ENCODE measurements at places on chromosomes 12 and 14.

DNA sequence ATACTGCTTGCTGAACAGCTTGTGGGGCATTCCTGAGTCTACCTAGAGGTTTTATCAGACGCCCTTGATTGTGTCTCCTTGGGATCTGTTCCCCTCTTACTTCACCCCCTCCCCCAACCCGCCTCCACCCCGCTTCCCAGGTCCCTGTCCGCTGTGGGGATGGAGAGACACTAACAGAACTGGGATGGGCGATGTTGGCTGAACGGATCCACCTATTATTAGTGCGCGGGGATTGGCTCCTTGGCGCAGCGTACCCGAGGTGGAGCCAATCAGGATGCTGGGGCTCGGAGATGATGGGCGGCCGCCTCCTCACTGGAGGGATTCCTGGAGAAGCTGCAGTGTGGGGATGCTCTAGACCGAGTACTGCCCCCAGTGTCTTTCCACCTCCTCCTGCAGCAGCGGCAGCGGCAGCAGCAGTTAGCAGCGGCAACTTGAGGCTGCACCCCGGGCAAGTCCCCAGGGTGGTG, at the start of gene SYT1:
SYT1 (plus strand) TSS at position 372 of the 467 bp plus-strand sequence.
- DNase-seq, result no peak

DNA sequence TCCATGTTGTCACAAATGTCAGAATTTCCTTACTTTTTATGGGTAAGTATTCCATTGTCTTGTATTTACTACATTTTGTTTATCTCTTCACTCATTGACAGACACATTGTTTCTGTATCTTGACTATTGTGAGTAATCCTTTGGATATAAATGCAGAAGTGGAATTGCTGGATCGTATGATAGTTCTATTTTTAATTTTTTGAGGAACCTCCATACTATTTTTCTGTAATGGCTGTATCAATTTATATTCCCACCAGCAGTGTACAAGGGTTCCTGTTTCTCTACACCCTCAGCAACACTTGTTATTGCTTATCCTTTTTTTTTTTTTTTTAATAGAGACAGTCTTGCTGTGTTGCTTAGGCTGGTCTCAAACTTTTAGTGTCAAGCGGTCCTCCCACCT, 3.5 kb upstream of the KICS2 start:
- no peak for DNase-seq

GRCh38 chr14:33851366-33851765, 99.5 kb downstream of the EGLN3 start:
- no peak for DNase-seq

- no peak for DNase-seq
These were observed 89.1 kb downstream of the TTC7B start for GRCh38 chr14:90727082-90727481.

- peak; percentile 17 for DNase-seq
These were observed 225.2 kb downstream of the FUT8 start for GRCh38 chr14:65637780-65638179.

DNA sequence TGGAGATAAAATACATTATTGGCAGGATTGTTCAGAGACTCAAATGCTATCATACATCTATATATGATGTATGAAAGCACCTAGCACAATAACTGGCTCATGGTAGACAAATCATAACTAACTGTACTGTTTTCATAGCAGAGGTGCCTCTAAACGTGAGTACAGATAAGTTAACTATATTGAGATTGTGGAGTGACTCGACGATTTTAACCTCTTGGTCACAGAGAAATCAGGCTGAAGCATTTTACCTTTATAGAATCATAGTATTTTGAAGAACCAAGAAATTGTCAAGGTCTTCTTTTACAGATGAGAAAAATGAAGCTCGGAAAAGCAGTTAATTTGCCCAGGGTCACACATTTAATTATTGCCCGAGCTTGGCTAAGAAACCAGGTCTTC, 666 bp upstream of the DERA start:
- no peak for DNase-seq

DNA sequence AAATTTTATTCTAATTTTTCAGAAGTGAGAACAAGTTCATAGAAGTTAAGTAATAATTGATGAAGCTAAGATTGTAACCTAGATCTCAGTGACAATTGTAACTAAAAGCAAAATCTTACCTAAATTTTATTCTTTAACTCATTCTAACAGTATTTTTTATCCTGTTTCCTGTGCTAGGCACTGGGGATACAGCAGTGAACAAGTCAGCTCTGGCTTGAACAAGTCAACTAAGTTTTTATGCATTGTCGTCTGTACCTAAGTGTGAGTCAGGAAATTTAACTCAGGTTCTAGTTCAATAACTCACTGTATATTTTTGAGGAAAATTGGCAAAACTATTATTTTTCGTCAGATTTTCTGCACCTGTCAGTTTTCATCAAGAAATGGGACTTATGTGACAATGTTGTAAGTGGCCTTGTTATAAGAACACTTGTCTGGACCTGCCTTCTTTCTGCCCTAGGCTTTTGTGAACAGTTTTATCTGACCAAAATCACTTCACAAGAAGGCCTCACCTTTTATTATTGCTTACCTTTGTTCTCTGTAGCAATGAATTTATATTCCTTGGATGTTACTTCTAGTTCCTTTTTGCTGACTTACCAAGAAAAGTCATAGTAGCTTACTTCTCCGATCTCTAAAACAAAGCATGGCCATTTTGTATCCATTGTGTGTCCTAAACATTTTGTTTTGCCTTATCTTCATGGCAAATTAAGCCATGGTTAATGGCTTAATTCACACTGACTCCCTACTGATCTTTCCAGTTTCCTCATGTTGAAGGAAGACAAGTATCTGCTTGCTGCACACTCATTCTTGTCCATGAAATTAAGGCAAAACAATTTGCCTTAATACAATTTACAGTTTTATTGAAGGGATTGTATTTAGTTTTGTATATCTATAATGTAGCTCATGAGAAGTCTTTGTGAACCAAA, 2.7 kb downstream of the TMTC3 start:
- DNase-seq, result no peak

GRCh38 chr14:21025371-21026273, 761 bp upstream of the NDRG2 start:
- DNase-seq, result no peak

- DNase-seq, result peak; percentile 16
These were observed 16.4 kb downstream of the ACVRL1 start for GRCh38 chr12:51923506-51924365.

DNA sequence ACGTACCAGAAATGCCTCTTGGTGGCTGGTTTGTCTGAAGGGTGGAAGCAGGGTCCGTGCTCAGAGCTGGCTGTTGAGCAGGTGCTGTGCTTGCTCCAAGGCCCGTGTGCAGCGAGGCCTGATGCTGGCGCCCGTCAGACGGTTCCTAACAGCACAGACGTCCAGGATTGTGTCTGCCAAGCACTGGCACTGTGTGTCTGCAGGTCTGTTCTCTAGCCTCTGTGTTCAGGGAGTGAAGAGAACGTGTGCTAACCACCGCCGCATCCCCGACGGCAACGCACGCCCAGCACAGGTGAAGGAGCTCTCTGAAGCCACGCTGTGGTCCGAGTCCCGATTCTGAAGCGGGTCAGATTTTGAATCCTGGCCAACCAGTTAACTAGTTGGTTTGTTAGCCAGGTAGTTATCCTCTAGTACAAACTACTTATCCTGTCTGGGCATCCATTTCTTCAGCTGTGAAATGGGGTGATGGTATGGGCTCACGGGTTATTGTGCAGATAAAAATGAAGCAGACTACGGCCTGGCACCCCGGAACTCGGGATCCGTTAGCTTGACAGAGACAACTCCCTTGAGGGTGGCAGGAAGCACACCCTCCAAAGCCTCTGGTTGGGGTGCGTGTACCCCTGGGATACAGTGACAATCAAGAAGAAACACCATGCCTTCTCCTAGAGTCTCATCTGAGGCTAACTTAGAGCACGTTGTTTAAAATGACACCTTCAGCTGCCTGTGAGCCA, 18.6 kb upstream of the TDRD9 start:
- DNase-seq, result no peak

GRCh38 chr14:99595524-99595923, 8.5 kb downstream of the CCDC85C start:
- DNase-seq, result no peak

DNA sequence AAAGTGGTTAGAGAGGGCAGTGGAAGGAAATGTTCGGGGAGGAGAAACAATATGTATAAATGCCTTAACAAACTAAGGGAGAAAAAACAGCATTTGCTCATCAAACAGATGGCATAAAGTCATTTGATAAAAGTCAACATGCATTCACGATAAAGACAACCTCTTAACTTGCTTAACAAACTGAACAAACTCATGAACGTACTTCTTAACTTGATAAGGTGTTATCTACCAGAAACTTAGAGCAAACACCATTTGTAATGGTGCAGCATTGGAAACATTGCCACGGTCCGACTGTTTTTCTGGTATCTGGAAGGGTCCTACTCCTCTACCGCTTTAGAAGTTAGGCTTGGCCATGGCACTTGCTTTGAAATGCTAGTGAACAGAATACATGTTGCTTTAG, 4.2 kb upstream of the RPS6KL1 start:
- DNase-seq, result no peak

DNA sequence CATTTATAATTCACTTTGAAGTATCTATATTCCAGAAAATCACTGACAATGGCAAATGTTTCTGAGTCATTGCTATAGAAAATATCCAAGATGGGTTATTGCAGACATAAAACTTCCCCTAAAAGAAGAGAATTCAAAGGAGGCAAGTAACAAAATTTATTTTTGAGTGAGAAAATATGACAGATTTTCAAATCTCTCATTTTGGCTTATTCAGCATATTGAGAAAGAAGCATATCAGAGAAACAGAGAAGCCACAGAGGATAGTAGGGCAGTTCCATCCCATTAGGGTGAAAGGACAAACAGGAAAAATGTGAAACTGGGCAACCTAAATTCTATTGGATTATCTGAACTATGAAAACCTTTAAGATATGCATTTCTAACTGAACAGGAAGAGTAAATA, 85.0 kb downstream of the SYT1 start:
- no peak for DNase-seq

- no peak for DNase-seq
These were observed 233.6 kb downstream of the MED13L start for GRCh38 chr12:116043659-116044535.

DNA sequence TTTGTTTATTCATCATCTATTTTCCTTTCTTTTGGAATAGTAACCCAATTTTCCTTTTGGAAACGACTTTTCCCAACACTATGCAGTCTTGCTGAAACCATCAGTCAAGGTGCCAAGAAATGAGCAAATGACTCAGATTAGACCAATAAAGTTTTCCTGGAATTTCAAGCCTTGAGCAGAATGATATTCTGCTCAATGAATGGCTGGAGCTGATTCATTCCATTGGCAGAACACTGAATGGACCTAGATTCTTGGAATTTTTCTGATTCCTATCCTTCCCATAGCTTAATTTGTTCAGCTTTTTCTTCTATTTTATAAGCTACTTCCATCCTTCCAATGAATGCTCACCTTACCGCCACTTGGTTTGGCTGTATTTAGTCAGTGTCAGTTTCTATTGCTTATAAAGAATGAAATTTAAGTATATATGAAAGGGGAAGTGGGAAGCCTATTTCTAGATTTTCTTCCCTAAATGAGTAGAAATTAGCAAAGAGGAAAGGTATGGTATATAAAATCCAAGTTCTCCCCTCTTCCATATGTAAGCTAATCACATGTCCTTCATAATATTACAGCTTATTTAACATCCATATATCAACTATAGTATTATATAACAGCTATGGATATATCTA, 89.0 kb downstream of the C14orf39 start:
- no peak for DNase-seq

- no peak for DNase-seq
These were observed 83.6 kb upstream of the RESF1 start for GRCh38 chr12:31875609-31875964.

DNA sequence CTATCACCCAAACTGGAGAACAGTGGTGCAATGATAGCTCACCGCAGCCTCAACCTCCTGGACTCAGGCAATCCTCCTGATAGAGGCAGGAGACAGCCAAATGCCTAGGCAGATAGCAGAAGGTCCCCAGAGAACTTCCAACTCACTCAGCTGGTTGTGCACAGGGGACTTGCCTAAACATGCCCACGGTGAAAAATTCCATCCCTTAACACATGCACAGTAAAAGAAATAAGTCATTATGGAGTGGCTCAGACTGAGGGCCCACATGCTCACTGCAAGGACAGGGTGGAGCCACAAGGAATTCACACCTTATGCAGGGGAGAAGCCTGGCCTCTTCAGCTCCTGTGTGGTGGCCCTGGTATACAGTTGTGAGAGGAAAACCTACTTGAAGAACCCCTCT, 525.8 kb upstream of the ATP2B1 start:
- no peak for DNase-seq

DNA sequence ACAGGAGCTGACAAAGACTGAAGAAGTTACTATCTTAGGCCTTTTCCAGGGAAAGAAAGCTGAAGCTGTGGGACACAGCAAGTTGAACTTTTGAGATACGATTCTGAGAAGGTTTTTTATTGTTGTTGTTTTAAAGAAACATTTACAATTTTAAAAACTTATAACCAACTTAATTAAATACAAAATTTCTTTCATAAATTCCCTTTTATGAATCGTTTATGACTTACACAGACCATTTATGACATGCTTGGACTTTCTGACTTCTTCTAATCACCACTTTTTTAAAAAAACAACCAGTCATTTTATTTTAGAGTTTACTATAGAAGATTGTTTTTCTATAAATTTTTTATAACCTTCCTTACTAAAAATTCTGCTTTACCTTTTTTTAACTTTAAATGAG, 68.7 kb downstream of the DHRS2 start:
- no peak for DNase-seq

DNA sequence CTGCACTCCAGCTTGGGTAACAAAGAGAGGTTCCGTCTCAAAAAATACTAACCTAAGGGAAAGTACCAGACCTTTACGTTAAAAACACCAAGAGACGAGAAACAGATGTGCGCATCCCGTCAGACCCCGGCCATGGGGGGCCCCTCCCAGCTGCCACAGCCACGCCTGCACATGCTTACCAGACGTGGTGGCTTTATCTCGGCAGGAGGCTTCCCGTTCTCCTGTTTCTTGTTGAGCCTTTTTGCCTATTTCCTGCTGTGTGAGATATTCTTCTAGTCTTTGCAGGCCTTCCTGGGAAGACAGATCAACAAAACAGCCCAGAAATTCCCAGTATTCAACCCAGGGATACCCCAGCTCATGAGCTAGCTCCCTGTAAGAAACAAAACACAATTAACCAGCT, 23.6 kb downstream of the PGAM5 start:
- no peak for DNase-seq

GRCh38 chr14:68878908-68879307, 86.0 kb upstream of the ZFP36L1 start:
- no peak for DNase-seq

Measured in stimulated activated CD8-positive, alpha-beta memory T cell treated with anti-CD3 and anti-CD28 coated beads, Interleukin-7, amount 100 ng/mL, for 1 hour (primary cell).